ENCODE measurements at places on chromosomes 5 and 9.
A peak's percentile ranks its signal among the peaks of the same experiment; 100 is the strongest.

- DNase-seq, result no peak
Observed at GRCh38 chr9:6488395-6488794, 75.4 kb downstream of the UHRF2 start.

DNA sequence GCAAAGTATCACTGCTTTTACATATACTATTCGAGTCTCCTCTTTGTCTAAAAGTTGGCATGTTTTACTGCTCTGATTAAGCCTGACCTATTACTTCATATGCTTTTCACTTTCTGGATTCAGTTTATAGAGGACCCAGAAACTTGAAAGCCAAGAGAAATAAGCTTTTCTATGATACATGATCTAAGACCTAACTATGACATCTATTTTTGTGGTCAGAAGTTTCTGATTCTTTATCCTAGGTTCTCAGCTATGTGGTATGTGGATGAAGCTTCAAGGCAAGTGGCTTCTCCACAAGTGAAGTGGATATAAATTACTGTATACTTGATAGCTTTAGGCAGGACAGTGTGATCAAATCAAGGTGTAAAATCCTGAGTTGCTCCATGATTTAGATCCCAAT lies 6.3 kb downstream of the EDIL3 start:
- DNase-seq, result no peak

- DNase-seq, result no peak
Observed at GRCh38 chr5:126801174-126801991, 24.4 kb downstream of the LMNB1 start.

- DNase-seq, result peak; percentile 81
Observed at GRCh38 chr9:130144703-130145102, 27.5 kb upstream of the NCS1 start.

DNA sequence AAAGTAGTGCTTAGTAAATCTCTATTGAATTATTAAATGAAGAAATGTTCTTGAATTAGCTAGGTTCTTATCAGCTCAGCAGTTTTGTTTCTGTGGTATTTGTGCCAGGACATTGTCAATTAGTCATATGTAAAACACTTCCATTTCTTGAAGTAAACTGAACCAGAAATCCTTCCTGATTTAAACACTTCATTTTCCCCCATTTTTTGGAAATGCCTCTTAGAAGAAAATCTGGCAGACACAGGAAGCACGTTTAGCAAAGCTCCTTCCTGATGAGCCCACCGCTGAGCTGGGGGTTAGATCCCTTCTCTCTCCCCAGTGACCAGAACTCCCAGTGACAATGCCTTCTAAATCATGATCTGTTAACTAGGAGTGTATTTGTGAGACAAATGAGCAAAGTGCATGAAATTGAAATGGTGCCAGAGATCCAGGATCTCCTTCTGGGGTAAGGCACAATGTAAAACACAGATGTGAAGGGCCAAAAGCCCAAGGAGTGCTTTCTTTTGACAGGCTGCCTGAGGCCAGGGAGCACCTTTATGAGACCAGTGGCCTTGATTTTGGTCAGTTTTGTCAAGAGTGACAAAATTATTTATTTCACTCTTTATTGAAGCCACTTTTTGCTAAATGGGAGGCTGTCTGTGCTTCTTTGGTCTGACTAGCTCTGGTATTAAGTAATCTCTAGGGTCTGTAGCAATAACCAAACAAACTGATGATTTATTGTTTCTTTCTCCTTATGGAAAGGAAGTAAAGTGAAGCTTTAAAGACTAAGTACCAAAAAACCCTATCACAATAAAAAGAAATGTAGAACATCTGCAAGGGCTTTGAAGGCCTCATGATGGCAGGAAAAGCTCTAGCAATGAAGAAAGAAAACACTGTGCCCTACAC lies 25.5 kb upstream of the RUSC2 start:
- DNase-seq, result no peak

DNA sequence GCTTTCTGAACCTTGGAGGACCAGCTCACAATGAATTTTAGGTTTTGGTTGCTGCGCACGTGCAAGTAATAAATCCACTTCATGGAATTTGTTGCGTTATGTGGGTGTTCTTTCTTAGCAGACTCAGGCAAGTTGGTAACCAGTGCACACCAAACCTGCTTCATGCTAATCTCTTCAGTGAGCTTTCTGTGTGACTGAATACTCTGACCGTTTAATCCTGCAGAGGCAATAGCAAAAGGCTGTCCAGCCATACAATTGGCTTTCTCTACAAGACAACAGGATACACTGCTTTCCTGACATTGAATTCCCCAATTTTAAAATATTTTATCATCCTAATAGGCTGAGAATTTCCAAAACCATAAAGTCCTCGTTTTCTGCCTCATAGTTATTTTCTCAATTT lies 10.3 kb downstream of the UGT3A2 start:
- DNase-seq, result no peak

DNA sequence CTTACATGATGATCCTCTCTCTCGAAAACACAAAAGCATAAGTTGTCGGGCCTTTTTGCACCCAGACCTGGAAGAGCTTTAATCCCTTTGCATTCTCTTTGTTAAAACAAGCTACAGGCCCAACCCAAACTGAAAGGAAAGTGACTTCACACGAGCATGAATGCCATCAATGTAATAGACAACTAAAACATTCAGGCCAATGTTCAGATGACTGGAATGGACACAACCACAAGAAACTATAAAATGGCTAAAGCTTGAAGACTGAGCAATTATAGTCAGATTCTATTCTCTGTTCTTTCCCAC lies 45.5 kb downstream of the RFX3 start:
- no peak for DNase-seq

GRCh38 chr5:152144030-152144429 lies 219.4 kb upstream of the GLRA1 start:
- no peak for DNase-seq

All from right lobe of liver (tissue), 6 donors.